ENCODE measurements at places on chromosomes 4 and X.

DNA sequence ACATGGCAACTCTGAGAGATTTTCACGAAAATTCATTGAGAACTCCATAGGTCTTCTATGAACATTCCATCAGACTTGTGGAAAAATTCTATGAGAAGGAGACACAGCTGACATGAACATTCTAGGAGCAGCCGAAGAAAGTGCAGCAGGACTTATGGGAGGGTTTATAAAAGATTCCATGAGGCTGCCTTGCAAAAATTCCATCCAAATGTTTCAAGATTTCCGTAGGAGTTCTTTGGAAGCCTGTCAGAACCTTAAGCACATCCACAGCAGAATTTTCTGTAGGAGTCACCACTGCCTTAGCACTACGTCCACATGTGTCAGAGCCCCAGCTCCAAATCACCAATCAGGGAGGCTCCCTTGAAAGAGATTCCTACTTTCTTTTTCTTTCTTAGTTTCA lies 67.0 kb upstream of the MSX1 start:
- DNase-seq, result no peak

GRCh38 chr4:6110681-6111353 lies 89.5 kb downstream of the JAKMIP1 start:
- DNase-seq, result no peak

- no peak for DNase-seq
Measured at GRCh38 chrX:138845786-138846185, 134.3 kb upstream of the FGF13 start.

- DNase-seq, result no peak
Measured at GRCh38 chr4:19128176-19128575, 1106.6 kb upstream of the LCORL start.

DNA sequence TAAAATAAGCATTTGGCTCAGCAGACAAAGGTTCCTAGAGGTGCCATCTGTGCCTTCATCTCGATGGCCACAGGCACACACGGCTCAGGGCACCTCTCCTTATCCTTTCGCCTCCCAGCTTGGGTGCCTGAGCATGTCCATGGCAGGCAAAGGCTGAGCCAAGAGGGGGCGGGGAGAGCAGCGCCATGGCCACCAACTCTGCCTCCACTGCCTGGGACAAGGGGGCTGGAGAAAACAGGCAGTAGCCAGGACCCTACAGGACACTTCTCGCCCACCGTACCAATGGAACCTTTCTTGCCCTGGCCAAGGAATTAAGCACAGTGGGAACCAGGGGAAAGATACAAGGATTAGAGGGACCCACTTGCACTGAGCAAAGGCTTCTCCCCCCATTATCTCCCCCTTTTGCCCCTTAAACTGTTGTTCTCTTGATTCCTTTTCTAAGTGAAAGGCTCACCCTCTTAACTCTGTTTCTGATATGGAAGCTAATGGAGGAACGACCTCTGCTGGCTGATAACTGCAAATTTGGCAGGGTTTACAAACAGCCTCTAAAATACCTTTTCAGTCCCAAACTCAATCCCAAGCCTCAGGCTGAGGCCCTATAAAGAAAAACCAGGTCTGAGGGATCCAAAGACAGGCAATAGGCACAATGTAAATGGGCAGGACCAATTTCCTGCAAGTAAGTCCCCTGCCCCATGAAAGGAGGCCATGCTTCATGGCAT lies 335.2 kb downstream of the ADAM29 start:
- DNase-seq, result no peak

DNA sequence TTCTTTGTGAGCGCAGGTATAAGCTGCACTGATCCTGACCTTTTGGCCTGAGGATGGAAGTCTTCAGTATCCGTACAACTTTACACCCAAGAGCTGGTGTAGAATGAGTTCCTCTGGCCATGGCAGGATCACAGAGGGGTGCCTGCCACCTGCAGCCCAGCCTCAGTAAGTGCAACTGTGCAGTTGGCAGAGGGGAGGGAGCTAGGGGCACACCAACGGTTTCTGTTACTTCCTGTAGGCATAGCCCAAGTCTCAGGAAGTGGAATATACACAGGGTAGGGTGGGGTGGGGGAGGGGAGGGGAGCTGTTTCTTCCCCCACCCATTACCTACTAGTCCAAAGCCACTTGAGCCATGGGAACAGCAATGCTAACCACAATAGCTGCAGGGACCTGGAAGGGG lies 85.4 kb upstream of the GBA3 start:
- peak; percentile 19 for DNase-seq

DNA sequence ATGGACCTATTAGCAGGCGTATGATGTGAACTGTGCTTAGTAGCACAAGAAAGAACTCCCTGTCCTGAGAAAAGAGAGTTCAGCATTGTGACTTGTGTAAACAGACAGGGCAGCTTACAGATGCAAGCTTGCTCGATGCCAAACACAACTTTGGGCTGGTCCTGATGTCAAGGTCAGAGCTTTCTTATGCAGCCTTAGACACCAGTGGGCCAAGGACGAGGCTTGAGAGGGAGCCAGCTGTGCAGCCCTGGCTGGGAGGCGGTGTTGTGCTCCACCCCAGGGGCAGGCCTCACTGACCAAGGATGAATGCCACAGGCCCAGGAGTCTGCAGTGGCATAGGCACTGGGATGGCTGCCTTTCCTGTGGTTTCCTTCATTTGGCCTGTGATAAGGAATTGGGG lies 35.4 kb downstream of the JADE1 start:
- DNase-seq, result no peak

DNA sequence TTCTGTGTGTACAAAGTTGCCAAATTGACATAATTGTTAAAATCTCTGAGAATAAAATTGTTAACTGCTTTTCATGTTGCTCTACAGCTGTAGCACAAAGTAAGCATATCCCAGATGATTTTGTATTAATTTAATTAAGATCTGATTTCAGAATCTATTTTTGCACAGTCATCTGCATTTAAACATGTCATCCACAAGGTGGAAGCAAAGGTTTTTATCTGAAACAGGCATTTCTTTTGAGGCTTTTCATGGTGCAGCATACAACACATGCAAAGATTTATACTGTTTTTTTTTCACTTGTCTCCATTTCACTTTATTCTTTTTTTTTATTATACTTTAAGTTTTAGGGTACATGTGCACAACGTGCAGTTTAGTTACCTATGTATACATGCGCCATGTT lies 51.2 kb downstream of the GC start:
- DNase-seq, result no peak

GRCh38 chr4:163109967-163110366 lies 56.7 kb downstream of the NAF1 start:
- DNase-seq, result no peak

GRCh38 chr4:110104661-110105060 lies 93.8 kb downstream of the ELOVL6 start:
- no peak for DNase-seq

DNA sequence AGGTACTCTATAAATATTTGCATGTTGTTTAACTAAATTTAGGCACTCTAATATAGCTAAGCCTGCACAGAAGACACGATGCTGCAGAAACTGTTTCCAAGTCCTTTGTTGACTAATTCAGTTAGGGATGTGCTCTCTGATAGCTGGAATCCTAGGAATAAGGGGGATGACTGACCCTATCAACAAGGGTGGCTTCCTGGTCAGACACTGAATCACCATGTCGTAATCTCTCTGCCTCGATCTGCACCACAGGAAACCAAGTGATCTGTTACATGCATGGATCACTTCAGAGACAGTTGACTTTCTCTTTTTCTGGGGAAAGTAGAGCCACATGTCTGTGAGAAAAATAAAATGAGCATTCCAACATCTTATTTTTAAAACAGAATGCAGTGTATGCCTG lies 169.1 kb downstream of the GUCY2F start:
- no peak for DNase-seq

- no peak for DNase-seq
Measured at GRCh38 chr4:2073808-2074481, 14.8 kb downstream of the NAT8L start.
